ENCODE measurements at places on chromosomes 12 and 14.

- no peak for DNase-seq
Measured at GRCh38 chr14:105311838-105312237, 2.7 kb upstream of the PACS2 start.

DNA sequence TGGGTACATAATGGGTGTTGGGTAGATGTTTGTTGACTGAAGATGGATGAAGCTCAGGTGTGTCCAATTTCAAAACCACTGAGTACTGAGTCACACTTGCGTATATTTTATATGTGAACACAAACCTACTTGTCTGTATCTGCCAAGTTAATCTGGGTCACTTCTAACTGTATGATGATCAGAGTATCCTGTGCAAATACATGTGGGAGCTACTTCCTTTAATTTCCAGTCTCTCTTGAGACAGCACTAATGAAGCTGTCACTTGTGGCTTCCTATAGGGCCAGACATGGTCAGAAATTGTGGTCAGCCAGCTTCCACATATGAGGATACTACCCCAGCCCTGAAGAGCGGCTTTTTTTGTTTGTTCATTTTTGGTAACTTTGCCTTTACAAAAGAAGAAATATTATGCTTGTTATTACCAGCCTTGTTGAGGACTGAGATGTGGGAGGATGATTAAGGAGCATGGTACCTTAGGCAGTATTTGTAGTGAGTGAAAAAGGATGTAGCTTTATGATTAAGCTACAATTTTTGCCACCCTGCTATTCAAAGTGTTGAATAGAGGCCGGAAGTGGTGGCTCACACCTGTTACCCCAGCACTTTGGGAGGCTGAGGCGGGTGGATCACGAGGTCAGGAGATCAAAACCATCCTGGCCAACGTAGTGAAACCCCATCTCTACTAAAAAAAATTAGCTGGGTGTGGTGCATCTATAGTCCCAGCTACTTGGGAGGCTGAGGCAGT, 32.4 kb downstream of the PLXNC1 start:
- no peak for DNase-seq

DNA sequence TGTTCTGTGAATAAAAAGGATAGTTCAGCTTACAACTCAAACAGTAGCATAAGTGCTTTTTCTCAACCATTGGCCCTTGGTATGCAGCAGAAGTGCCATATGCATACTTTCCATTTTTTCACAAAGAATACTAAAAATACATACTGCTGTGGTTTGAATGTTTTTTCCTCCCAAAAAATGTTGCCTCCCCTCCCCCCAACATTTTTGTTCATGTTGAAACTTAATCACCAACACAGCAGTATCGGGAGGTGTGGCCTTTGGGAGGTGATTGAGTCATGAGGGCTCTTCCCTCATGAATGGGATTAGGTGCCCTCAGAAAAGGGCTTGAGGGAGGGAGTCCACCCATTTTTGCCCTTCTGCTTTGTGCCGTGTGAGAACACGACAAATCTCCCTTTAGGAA, 198.6 kb downstream of the ESR2 start:
- no peak for DNase-seq

- DNase-seq: no peak
Measured at GRCh38 chr14:22928237-22929103, 706 bp downstream of the PRMT5 start.

DNA sequence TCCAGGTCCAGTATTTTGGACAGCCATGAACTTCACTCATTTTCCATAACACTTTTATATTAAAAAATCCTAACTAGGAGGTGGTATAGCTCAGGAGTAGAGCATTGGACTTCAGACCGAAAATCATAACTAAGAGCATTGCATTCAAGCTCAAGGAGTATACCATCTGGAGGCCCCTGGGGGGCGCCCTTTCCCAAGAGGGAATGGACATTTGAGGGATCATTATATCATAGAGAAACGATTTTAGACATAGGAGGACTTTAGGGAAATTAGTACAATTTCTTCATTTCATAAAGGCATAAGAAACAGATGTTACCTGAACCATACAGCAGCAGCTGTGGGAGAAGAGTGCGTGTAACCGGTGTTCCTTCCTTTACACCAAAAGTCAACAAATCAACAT, 5.2 kb upstream of the ATG14 start:
- DNase-seq: no peak

GRCh38 chr14:34502545-34503225, 36.8 kb downstream of the EAPP start:
- DNase-seq: no peak

GRCh38 chr12:69102856-69103255, 136.5 kb upstream of the CPSF6 start:
- DNase-seq: no peak

DNA sequence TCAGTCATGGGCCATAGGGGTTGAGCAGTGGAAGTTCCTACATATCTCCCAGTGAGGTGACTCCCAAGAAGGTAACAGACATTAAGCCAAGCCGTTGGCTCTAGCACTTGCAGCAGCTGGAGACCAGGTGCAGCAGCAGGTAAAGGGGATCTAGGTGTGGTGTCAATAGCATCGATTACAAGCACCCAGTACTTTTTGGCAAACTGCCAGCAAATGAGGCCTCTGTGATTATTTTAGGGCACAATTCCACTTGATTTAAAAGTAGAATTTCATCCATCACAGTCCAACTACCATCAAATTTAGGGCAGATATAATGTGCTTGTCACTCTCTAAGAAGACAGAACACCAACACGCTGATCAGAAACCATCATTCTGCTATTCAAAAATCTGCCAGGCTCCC, 224.1 kb upstream of the EGLN3 start:
- DNase-seq: no peak

GRCh38 chr12:120015313-120015712, 26.3 kb downstream of the BICDL1 start:
- no peak for DNase-seq

GRCh38 chr12:102708108-102708507, 208.9 kb downstream of the PAH start:
- DNase-seq: no peak

DNA sequence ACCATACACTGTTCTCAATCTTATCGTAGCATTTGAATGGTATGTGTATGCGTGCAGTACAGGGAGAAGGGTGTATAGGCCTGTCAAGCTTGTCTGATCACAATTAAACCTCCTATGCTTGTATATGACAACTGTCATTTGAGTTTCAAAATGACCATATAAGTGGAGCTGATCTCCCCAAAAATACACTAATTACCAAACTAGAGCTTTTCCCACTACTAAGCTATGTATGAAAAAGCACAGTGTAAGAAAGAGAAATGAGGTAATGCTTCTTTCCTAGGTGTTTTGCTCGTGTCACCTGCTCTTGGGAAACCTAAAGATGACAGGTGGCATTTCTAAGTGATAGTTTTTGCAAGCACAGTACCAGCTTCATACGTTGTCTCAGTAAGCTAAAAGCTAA, 1.1 kb upstream of the STK38L start:
- no peak for DNase-seq

- DNase-seq: peak; percentile 34
Measured at GRCh38 chr12:113271853-113272561, 50.7 kb downstream of the TPCN1 start.

- no peak for DNase-seq
Measured at GRCh38 chr12:99170037-99170436, 477.5 kb upstream of the GARIN6 start.

GRCh38 chr12:96419576-96420276, 19.5 kb upstream of the CDK17 start:
- no peak for DNase-seq

DNA sequence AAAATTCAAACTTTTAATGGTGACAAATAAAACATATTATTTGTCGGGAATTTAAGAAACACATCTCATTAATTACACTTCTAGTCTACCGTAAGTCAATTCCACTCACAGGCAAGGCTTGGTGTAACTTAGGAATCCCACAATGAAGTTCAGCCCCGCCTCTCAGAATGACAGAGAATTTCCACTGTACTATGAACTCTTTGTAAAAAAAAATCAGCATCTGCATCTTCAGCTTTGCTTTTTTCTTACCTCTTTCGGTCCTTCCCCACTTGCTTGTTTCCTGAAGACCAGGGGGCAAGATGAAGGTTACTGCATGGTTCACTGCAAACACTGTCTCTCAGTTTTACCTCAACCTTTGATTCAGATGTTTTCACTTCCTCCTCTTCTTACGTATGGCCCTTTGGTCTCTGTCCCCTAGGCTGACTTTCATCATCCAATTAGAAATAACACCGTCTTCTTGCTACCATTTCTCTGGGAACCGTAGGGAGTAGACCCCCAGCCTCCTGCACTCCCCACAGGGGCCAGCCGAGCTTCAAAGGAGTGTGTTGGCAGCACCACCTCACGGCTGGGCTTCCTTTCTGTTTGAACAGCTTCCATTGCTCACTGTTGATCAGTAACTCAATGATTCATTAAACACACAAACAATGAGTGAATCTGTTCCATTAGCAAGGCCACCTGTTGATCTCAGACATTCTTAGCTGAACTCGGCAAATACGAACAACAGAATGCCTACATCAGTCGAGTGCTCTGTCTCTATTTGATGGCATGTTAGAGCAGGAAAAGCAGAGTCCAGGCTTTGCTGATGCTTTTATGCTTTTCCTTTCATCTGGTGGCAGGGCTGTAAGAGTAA, 343.0 kb downstream of the BMP4 start:
- peak; percentile 30 for DNase-seq

DNA sequence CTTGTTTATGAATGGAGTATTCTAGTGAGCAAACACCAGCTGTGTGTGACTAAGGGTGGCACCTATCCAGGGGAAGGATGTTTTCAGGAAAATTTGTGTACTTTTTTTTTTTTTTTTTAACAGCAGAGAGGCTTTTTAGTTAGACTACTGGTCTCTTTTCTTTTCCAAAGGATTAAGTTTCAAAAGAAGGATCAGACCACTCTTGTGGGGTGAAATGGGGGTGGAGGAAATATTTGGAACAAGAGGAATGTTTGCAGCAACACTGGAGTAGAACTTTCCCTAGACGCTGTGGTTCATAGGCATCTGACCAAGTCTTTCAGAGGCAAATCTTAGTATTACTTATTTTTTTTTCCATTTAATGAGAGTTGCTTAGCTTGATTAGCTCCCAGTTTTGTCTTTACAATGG, 21.1 kb downstream of the NUBPL start:
- no peak for DNase-seq

DNA sequence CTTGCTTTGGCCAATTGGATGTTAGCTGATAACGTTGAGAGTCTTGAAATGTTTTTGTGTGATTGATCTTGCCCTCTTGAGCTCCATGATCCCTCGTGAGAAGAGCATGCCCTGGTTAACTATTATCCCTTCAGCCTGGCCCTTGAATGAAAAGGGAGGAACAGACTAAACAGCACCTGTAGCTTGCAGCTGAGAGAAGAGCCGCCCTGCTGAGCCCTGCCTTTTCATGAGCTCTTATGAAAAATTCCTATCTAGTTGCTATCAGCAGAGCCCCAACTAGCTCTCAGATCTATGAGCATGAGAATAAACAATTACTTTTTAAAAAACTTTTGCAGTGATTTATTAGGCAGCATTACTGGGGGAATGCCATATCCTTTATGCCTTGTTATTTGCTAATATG, 36.0 kb upstream of the RPH3A start:
- DNase-seq: no peak

GRCh38 chr14:75335571-75335970, 56.9 kb downstream of the FOS start:
- no peak for DNase-seq

GRCh38 chr14:65620195-65620594, 207.7 kb downstream of the FUT8 start:
- DNase-seq: no peak

GRCh38 chr14:64061706-64062105, 208.9 kb downstream of the SYNE2 start:
- DNase-seq: no peak

- DNase-seq: peak; percentile 0
Measured at GRCh38 chr14:58501214-58501816, 73.8 kb downstream of the KIAA0586 start.

GRCh38 chr14:105043641-105044040, 21.6 kb downstream of the GPR132 start:
- DNase-seq: no peak

GRCh38 chr14:105935384-105935783, 409.0 kb downstream of the TMEM121 start:
- DNase-seq: no peak

- DNase-seq: no peak
Measured at GRCh38 chr14:79693935-79694334, 517.4 kb downstream of the DIO2 start.

GRCh38 chr14:88468406-88468805, 82.9 kb downstream of the SPATA7 start:
- DNase-seq: no peak

- DNase-seq: no peak
Measured at GRCh38 chr14:77148510-77149231, 7.1 kb upstream of the ZDHHC22 start.

DNA sequence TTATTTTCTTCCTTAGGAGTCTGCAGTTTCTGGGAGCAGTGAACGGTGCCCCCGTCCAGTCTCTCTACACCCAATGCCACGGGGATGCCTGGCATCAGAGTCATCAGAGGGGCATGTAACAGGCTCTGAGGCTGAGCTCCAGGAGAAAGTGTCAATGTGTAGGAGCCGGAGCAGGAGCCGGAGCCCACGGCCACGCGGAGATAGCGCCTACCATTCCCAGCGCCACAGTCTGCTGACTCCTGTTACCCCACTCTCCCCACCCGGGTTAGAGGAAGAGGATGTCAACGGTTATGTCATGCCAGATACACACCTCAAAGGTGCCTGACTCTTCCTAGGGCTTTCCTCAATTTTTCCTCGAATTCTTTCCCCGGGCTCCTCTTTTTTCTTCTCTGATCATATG, 3.3 kb upstream of the PA2G4 start:
- DNase-seq: no peak

DNA sequence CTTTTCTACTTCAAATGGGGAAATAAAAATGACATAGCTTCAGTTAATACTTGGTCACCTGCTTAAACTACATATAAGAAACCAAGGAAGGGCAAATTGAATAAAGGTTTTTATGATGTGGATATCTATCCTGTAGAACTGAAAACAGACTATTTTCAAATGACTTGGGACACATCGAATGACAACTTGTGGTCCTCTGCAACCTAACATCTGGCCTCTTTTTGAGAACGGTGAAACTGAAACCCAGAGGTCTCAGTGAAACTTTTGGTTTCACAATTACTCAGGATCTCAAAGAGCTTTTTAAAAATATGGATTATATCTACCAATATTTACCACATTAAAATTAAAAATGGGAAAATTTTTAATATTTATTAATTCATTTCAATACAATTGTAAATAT, 65.2 kb downstream of the PPP2R5E start:
- no peak for DNase-seq

DNA sequence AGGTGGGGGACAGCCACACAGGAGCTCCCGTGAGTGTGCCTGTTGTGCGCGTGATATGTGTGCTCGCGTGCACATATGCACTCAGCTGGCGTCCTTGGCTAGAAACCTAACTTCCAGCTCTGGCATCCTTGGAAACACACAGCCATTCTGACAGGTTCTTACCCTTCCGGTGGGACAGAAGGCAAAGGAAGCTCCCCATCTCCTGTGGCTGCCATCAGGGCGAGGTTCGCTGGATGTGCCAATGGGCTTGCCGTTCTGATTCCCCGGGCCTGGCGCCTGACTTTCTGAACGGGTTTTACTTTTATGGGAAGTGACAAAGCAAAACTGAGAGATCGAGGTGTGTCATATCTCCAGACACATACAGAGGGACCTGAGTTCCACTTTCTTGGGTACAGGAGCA, 124.7 kb downstream of the PAPOLA start:
- DNase-seq: no peak

- DNase-seq: no peak
Measured at GRCh38 chr14:24113379-24113800, 1.2 kb upstream of the DCAF11 start.

Measured in H54 (cell line).